Prostate gland (tissue), 2 donors: ENCODE measurements at places on chromosomes 1 and 21. TPM values are rescaled to one million over a fixed set of nuclear protein-coding genes. Genes with fewer than 3 reads are reported as not detected.

LCE1E gene
- total RNA-seq = not detected

GRCh38 chr1:32801096-32801715, 16.0 kb downstream of the YARS1 start:
- no peaks in the 10 kb centered on the region for H3K36me3 ChIP-seq
- DNase-seq = no peak
- no peaks in the 10 kb centered on the region for H3K4me1 ChIP-seq
- H3K27ac ChIP-seq = no peak overlapping the region
- no peak overlapping the region for H3K4me3 ChIP-seq

CORT gene
- total RNA-seq = 1.4 TPM

GRCh38 chr1:26170472-26170821, 739 bp downstream of the ZNF593 start:
- H3K4me3 ChIP-seq = peak overlapping the region; percentile 95
- H3K27me3 ChIP-seq = no peaks in the 10 kb centered on the region
- DNase-seq = no peak
- no peaks in the 10 kb centered on the region for H3K4me1 ChIP-seq
- no peaks in the 10 kb centered on the region for H3K36me3 ChIP-seq

- H3K4me3 ChIP-seq = no peak overlapping the region
- H3K4me1 ChIP-seq = peaks cover 11% of the 10 kb centered on the region
- peak overlapping the region; percentile 77 for H3K27ac ChIP-seq
- peaks cover 11% of the 10 kb centered on the region for H3K27me3 ChIP-seq
Measured at GRCh38 chr1:3352299-3352951, 102.0 kb upstream of the ARHGEF16 start.

ACTN2 gene
- total RNA-seq = 7.6 TPM

GRCh38 chr1:81954534-81955020, 153.8 kb downstream of the ADGRL2 start:
- H3K4me1 ChIP-seq = no peaks in the 10 kb centered on the region
- no peaks in the 10 kb centered on the region for H3K36me3 ChIP-seq
- no peak overlapping the region for H3K4me3 ChIP-seq
- no peak for DNase-seq

SLFNL1 gene
- total RNA-seq = 2.4 TPM

CACNA1S gene
- total RNA-seq = not detected

DNA sequence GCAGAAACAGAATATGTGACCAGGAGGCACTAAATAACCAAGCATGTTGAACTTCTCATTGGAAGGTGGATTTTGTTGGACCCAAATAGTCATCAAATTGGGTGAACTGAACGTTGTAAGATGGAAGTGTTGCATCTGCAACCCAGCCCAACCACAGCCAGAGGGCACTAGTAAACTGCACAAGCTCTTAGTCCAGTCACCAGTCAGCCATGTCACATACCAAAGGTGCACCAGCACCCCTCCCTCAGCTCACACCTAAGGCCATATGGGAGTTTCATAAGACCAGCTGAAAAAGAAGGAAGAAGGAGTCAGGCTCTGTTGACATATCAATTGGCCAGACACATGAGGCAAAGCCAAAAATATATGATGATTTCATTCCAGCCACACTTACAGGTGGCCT, 481.7 kb upstream of the NR5A2 start:
- H3K27ac ChIP-seq = no peak overlapping the region
- no peaks in the 10 kb centered on the region for H3K4me1 ChIP-seq
- H3K36me3 ChIP-seq = no peaks in the 10 kb centered on the region
- H3K4me3 ChIP-seq = no peak overlapping the region
- no peak for DNase-seq

DNA sequence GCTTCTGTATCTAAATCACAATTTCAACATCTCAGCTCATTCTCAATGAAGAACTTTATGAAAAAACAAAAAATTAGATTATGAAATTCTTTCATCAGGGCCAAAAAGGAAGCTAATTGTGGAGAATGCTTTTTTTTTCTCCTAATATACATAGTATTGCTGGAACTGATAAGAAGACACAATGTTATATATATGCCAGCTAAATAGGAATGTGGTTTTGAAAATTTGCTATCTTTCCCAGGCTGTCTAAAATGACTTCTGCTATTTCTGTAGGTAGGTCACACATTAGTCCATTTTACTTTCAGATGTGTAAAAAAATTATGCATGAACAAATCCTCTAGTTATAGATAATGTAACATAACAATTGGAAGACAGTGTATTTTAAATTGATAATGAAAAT, 732.9 kb downstream of the RWDD3 start:
- DNase-seq = no peak
- no peaks in the 10 kb centered on the region for H3K36me3 ChIP-seq
- no peak overlapping the region for H3K4me3 ChIP-seq
- H3K4me1 ChIP-seq = no peaks in the 10 kb centered on the region
- no peaks in the 10 kb centered on the region for H3K27me3 ChIP-seq

COA7 gene
- total RNA-seq = 4.4 TPM

DNA sequence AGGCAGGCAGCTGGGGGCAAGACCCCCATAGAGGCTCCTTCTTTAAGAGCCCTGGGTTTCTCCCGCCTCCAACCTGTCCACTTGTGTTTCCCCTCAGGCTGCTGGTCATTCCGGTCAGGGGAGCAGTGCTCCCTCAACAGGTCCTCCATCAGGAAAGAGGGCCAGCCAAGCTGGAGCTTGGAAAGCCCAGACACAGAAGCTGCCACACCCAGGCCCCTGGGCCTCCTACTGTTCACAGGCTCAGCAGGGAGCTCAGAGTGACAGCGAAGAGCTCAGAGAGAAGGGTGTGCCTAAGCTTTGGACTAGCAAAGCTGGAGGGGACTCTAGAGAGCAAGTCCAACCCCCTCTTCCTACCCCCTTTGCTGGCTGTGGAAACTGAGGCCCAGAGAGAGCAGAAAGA, 10.3 kb upstream of the CDCP2 start:
- no peaks in the 10 kb centered on the region for H3K4me1 ChIP-seq
- H3K36me3 ChIP-seq = no peaks in the 10 kb centered on the region
- no peak overlapping the region for H3K4me3 ChIP-seq
- no peak for DNase-seq
- no peaks in the 10 kb centered on the region for H3K27me3 ChIP-seq
- H3K27ac ChIP-seq = no peak overlapping the region

DNA sequence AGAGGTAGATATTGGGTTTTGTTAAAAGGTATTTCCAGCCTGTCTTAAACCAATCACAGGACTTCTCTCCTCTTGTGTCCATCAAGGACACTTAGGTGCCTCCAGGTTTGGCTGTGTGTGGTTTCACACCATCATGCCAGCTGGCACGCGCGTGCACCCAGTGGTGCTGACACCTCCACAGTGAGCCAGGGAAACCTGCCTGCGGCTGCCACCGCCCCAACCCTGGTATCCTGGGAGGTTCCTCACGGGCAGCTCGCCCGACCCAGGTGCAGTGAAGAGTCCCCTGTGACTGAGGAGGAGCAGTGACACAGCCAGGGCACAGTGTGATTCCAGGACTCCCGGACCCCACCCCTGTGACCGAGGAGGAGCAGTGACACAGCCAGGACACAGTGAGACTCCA, 13.2 kb upstream of the COL6A2 start:
- no peaks in the 10 kb centered on the region for H3K36me3 ChIP-seq
- no peaks in the 10 kb centered on the region for H3K27me3 ChIP-seq
- no peak for DNase-seq
- H3K4me1 ChIP-seq = no peaks in the 10 kb centered on the region

DNA sequence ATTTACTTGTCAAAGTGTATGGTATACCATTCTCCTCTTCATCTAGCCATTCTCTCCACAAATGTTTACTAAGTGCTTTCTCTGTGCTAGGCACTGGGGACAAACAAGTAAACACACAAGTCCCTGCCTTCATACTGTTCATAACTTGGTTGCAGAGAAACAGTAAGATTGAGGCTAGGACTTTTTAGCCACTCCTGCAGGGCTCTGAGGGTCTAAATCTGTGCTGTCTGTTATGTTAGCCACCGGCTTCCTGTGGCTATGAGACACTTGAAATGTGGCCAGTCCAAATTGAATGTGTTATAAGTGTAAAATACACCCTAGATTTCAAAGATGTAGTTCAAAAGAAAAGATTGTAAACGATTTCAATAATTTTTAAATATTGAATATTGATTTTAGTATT, 50.2 kb downstream of the AZIN2 start:
- no peak overlapping the region for H3K27ac ChIP-seq
- no peaks in the 10 kb centered on the region for H3K36me3 ChIP-seq
- peaks cover 3% of the 10 kb centered on the region for H3K4me1 ChIP-seq
- H3K4me3 ChIP-seq = no peak overlapping the region

GRCh38 chr1:25103164-25103795, 129.0 kb downstream of the SYF2 start:
- no peaks in the 10 kb centered on the region for H3K4me1 ChIP-seq
- H3K27me3 ChIP-seq = peaks cover 4% of the 10 kb centered on the region
- H3K36me3 ChIP-seq = no peaks in the 10 kb centered on the region
- DNase-seq = no peak

GRCh38 chr1:180192172-180192571, 37.5 kb downstream of the QSOX1 start:
- no peaks in the 10 kb centered on the region for H3K36me3 ChIP-seq
- no peaks in the 10 kb centered on the region for H3K27me3 ChIP-seq
- H3K4me1 ChIP-seq = no peaks in the 10 kb centered on the region

DNA sequence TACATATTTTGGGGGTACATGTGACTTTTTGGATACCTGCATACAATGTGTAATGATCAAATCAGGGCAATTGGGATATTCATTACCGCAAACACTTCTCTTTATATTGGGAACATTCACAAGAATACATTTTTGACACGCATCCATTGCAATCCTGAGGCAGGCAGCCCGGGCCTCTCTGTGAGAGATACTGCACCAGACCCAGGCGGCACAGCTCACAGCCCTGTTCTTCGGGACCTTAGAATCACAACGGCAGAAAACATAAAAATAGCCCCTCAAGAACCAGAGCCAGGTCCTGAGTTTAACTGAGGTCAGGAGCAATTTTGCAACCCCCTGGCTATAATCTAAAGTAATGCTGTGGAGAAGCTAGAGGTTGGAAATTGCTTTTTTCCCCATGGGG, 90.8 kb upstream of the PGBD5 start:
- no peak overlapping the region for H3K27ac ChIP-seq
- no peaks in the 10 kb centered on the region for H3K27me3 ChIP-seq
- DNase-seq = no peak
- no peaks in the 10 kb centered on the region for H3K4me1 ChIP-seq

- no peaks in the 10 kb centered on the region for H3K36me3 ChIP-seq
- no peak within 1 kb of the TSS for H3K27ac ChIP-seq
- no peak for DNase-seq
- H3K4me3 ChIP-seq = no peak within 1 kb of the TSS
- no peaks in the 10 kb centered on the region for H3K4me1 ChIP-seq
- no peaks in the 10 kb centered on the region for H3K27me3 ChIP-seq
Measured at GRCh38 chr1:162412002-162412401, at the start of gene SH2D1B. Gene SH2D1B, minus strand, starts transcription at chr1:162412136. Its CDS starts 120 bp downstream, at chr1:162412016.

DNA sequence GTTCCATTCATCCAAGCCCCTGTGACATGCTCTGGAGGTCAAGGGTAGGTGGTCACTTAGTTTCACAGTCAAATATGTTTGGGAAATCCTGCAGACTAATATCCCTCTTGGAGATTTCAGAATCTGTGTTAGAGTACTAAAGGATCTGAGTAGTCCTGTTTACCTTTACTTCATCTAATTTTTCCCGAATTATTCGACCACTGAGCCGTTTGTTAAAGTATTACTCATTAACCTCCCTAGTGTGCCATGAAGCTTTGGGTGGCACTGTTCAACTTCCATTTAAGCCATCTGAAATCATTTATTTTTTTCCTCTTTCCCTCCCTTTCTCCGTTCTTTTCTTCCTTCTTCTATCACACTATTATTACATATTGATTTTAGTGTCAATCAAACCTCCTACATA, 109.9 kb downstream of the NGF start:
- no peak overlapping the region for H3K4me3 ChIP-seq
- no peaks in the 10 kb centered on the region for H3K36me3 ChIP-seq

DNA sequence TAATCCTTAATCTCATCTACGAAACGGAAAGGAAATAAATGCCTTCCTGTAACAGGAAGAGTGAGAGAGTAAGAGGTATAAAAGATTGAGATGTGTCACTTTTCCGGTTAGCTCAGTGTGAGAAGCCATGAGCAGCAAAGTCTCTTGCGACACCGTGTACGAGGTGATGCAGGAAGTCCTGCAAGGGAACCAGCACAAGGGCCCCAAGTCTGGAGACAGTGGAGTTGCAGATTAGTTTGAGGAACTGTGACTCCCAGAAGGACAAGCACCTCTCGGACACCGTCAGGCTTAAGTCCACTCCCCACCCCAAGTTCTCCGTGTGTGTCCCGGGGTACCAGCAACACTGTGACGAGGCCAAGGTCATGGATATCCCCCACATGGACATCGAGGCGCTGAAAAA, 592.3 kb upstream of the ADGRL2 start:
- no peaks in the 10 kb centered on the region for H3K36me3 ChIP-seq
